Naive thymus-derived CD4-positive, alpha-beta T cell (primary cell): ENCODE measurements at places on chromosomes 11 and 22. TPM values are rescaled to one million over a fixed set of nuclear protein-coding genes. Genes with fewer than 3 reads are reported as not detected.
A peak's percentile ranks its signal among the peaks of the same experiment; 100 is the strongest.

GRCh38 chr11:63682066-63683021, 1.0 kb downstream of the RTN3 start:
- no peak for DNase-seq

GRCh38 chr11:70201882-70202861, 924 bp upstream of the FADD start:
- no peak for DNase-seq

Gene TNNI2
- not detected for total RNA-seq

DNA sequence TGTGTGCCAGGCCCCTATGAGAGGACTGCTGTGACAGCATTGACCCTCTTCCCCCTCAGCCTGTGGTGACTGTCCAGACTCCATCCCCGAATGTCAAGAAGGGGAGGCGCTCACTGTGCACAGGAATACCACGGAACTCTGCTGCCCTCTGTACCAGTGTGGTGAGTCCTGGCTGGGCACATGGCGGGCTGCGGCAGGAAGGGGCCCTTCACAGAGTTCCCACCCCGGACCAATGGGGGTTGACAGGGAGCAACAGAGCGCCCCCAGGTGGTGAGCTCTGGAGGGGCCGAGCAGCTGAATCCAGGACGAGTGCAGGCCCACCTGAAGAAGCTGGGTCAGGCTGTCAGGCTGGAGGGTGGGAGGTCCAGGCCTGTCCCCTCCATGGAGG, 83.8 kb upstream of the MYOD1 start:
- DNase-seq: no peak

DNA sequence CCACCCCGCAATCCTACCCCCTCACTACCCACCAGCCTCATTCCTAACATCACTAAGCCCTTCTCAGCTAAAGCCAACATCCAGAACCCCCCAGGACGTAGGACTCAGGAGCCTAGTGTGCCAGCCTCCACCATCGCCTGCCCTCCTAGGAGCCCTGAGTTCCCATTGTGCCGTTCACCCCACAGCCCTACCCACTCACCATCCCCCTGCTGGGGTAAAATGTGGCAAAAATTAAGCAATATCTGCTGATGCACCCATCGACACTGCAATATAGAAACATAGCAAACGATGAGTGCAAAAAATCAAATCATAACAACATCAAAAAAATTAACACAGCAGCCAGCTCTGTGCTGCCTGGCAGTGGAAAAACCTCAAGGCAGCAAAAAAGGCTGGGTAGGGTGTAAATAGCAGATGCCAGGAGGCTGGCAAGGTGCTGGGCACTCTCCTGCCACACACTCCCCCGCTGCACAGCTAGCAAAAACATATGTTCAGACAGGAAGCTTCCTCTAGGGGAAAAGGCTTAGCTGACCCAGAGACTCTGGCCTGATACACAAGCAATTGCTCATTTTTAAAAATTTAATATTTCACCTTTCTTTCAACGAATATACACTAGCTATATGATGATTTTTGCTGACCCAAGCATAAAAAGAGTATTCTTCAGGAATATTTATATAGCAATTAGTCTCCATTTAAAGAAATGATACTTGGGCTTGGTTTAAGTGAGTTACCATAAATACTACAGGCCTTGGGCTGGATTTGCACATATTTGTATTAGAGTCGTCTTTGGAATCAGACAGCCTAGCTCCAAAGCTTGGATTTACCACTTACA, 33.8 kb downstream of the PRDM10 start:
- no peak for DNase-seq

Gene CBLIF
- not detected for total RNA-seq

GRCh38 chr22:21652010-21652546, 10.0 kb downstream of the SDF2L1 start:
- DNase-seq: peak; percentile 77

Gene OR4C3
- not detected in 2 replicates for total RNA-seq

DNA sequence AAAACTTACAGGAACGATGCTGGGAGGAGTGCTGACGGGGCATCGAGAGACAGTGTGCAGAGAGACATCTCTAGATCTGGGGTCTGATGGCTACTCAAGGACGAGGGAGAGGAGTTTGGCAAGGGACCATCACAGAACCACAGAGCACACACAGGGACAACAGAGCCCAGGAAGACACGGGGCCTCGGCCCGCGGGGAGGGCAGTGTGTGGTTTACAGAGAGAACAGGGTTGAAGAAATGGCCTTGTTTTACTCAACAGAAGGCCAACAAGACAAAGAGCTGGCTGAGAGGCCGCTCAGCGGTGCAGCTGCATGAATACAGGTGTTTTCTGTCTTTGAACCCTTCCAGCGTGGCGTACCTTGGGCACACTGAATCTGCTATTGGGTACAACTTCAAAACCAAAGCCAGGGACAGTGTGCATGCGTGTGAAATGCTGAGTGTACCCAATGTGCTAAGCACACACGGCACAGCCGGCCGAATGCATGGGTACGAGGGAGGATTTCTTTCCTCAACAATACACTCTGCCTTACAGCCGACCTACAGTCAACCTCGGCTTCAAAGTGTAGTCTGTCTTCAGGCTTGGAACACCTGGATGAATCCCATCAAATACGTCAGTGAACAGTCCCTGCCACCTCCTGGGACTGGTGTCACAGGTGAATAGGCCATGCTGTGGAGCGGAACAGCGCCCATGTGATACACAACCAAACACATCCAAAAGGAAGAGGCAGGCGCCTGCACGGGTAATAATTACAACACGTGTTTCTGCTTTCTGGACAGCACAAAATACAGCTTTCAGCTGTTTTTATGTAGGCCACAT, 20.7 kb upstream of the BID start:
- no peak for DNase-seq

DNA sequence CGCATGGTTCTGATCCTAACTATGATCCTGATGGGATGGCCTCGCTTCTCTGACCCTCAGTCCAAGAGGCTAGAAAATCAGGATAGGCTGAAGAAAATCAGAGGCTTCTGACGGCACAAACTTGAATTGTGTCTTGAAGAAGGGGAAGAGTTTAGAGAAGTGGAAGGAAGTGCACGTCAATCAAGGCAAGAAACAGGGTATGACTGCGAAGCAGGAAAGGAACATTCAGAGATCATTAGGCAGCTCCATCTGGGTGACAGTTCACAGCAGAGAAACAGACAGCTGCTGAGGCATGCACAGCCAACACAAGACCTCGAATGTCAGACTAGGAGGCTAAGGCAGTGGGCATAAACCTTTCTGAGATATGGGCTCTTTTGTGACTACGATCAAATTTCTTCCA, 29.3 kb downstream of the CLPB start:
- DNase-seq: no peak
